ENCODE measurements at places on chromosomes 1 and 21.
A peak's percentile ranks its signal among the peaks of the same experiment; 100 is the strongest.

GRCh38 chr1:242467556-242468145 is 56.8 kb downstream of the PLD5 start:
- DNase-seq, result peak; percentile 26

DNA sequence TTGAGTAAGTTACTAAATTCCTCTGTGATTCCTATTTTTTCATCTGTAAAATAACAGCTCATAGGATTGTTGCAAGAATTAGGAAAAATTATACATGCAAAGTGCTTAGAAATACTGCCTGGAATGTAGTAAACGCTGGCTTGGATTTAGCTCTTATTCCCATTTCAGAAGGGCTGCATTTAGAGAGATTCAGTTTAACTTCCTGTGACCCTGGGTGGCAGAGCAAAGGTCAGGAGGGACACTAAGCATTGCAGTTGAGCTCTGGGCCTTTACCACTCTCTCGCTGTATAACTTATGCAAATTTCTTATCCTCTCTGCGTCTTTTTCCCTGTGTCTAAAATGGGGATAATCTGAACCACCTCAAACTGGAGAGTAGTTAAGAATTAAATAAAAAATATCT is 241.0 kb upstream of the POU3F1 start:
- DNase-seq, result no peak

DNA sequence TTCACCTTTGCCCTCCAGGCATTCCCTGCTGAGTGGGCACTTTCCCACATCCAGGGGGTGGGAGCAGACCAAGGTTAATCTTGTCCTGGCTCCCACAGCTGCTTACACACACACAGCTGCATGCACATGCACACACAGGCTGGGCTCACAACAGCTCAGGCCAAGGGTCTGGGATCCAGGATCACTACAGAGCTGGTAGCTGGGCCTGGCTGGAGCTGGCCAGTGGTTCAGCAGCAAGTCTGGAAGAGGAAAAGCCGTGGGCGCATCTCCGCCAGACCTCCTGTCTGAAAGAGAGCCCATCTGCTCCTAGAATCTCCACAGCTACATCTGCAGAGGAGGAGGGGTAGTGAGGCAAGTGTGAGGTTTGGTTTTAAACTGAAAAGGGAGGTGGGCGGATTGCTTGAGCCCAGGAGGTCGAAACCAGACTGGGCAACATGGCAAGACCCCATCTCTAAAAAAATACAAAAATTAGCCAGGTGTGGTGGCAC is 3.8 kb downstream of the CDK18 start:
- no peak for DNase-seq

GRCh38 chr1:39575191-39576015 is 1.2 kb downstream of the PABPC4 start:
- DNase-seq, result no peak

DNA sequence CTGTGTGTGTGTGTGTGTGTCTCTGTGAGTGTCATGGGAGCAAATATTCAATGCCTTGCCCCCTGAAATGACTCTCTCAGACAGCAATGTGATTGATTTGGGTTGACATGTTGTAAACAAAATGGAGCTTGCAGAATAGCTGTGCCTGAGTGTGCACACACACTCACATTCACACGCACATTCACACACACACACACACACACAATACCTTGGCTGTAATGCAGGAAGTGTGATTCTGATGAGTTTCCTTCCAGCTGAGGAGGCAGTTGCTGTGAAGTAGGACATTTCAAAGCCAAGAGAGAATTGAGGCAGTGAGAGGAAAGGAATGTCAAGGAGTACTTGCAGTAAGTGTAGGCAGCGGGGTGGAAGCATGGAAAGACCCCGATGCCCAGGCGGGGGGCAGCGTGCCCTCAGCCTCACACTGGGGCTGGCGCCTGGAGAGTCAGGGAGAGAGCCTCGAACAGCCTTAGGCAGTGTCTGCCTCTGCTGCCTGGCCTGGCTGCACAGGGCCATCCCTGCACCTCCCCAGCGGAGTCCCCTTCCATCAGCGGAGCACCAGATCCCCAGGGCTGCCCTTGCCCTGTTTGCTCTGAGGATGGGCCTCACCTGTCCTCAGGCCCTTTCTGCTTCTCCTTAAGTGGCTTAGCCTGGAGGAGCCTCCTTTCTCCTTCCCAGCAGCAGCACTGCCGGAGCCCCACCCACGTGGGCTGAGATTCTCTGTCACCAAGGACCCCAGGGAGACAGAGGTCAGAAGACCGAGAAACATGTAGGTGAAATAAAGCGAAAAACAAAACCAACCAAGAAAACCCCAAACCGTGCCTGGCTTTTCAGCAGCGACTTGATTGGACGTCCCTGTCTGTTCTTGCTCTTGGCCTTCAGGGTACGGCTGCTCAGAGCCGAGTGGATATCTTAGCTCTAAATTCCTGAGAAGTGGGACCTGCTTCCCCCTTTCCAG is 9.2 kb downstream of the VASH2 start:
- DNase-seq, result no peak

GRCh38 chr21:34609933-34610549 is 4.9 kb downstream of the RCAN1 start:
- no peak for DNase-seq

GRCh38 chr21:25360593-25360992 is 246.7 kb downstream of the MRPL39 start:
- DNase-seq, result no peak

GRCh38 chr1:17674726-17675500 is 80.2 kb upstream of the ACTL8 start:
- DNase-seq, result no peak

DNA sequence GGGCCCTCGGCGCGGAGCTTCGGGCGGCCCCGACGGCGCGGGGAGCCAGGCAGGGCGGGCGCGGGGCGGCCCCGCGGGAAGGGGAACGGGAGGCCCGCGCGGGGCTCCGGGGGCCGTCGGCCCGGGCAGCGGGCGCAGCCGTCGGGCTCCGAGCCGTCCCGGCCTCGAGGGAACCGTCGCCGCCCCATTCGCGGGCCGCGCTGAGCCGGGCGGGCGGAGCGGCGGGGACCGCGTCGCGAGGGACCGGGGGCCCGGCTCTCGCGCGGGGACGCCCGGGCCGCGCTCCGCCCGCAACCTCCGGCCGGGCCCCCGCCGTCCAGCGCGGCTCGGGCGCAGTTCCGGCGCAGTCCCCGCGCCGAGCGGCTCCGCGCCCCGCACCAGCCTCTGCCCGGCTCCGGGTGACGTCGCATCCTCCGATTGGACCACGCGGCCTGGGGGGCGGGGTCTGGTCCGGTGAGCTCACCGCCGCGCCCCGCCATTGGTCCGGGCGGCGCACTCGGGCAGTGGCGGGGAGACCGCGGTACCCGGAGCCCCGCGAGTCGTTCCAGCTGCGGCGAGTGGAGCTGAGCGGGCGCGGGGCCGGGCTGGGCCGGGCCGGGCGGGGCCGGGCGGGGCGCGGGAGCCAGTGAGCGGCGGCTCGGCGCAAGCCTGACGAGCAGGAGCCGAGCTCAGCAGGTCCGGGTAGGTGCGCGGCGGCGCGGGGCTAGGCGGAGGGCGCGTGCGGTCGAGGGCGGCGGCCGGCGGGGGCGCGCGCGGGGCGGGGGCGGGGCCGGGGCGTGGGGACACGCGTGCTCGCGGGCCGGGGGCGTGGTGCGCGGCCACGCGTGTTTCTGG is 66.7 kb upstream of the VAMP3 start:
- peak; percentile 62 for DNase-seq

DNA sequence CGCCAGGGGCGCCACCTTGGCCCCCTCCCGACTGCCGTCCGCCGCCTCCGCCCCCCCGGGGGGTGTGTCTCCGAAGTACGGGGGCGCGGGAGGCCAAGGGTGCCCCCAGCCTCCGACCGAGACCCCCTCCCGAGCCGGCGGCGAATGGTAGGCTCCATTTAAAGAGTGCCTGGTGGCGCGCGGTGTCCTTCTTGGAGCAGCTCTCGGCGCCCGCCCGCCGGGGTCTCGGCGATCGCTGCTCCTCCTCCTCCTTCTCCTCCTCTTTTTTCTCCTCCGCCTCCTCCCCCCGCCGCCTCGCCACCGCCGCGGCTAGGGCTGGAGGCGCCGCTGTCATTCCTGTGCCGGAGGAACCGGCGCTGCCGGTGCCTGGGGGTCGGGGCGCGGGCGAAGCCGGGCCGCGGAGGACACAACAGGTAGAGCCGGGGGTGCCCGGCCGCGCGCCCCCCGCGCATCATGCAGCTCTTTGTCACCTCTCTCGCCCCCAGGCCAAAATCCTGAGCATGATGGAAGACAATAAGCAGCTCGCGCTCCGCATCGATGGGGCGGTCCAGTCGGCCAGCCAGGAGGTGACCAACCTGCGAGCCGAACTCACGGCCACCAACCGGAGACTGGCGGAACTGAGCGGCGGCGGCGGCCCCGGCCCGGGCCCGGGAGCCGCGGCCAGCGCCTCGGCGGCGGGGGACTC is at the start of gene KAZN:
Gene KAZN (plus strand): TSS at position 188 of the 685 bp plus-strand sequence.
- no peak for DNase-seq

- no peak for DNase-seq
These were observed 24.3 kb upstream of the CITED4 start for GRCh38 chr1:40886318-40887011.

- DNase-seq, result no peak
These were observed 65.5 kb downstream of the EPHB2 start for GRCh38 chr1:22776035-22776613.

DNA sequence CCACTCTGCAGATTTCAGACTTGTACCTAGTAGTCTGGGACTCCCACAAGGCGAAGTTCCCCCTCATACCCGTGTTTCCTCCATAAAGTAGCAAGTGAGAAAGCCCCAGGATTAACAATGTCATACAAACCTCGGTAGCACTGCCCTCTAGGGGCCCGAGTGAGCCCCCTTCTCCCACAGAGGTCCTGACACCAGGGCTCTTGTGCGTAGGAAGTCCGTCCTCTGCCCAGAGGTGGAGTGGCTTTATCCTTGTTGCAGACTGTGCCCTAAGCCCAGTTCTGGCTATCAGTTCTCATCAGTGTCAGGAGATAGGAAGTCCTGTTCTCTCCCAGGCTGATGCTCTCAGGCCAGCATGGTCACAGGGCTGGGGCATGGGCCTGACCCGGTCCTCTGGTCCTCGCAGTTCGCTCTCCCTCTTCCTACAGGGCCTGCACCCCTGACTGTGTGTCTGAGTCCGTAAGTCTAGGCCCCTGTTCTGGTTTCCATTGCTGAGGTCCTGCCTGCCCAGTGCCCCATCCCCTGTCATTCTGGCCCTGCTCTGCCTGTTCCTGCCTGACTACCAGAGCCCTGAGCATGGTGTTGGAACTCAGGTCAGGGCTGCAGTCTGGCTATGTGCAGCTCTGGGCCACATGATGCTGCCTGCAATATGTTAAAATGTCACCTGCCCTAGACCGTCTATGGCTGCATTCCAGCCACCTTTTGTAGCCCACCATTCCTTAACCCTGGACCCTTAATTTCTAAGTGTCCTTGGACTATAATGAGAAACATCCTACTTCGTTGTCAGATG is 285.6 kb downstream of the ASTN1 start:
- no peak for DNase-seq

Data from LNCaP clone FGC (cell line).